T-helper 2 cell treated with Interferon-gamma antibody and Interleukin-4, amounts not matched to agents 5 μg/mL and 100 μg/mL, for 36 hours (primary cell): ENCODE measurements at places on chromosomes 2 and 18.

DNA sequence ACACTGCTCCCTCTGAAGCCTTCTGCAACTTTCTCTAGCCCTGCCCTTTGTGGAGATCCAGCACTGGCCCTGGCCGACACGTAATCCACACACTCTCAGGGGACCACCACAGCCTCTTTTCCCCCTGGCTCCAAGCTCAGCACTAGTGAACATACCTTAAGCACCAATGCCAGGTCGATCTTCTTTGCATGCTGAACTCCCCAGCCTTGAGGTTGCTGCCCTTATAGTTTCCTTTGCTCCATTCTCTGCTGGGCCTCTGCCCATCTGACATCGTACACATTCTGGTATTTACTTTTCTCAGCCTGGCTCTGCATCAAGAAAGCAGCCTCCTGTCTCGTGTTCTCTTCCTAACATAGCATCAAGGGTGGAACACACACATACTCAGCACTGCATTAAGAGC lies 361.5 kb downstream of the LPIN1 start:
- no peak for DNase-seq

- no peak for DNase-seq
Measured at GRCh38 chr2:126891681-126892500, 6.8 kb upstream of the TEX51 start.

GRCh38 chr2:109065391-109065734 lies 63.6 kb upstream of the SH3RF3 start:
- DNase-seq: no peak

DNA sequence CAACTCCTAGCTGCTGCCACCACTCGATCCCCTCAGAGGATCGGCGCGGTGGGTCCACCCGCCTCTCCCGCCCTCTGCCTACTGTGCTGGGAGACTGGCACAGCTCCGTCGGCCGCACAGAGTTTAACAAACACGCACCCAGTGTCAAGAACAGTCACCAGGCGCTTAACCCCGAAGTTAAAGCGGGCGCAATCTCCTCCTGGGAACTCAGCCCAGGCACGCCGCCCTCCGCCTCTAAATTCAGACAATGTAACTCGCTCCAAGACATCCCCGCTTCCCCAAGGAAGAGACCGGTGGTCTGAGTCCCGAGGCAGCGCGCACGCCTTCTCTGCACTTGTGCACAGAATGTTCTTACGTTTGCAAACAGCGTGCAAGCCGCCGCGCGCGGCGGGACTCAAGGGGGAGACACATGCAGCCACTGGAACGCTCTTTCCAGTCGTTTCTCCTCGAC lies 533 bp downstream of the CXCR4 start:
- DNase-seq: peak; percentile 30

DNA sequence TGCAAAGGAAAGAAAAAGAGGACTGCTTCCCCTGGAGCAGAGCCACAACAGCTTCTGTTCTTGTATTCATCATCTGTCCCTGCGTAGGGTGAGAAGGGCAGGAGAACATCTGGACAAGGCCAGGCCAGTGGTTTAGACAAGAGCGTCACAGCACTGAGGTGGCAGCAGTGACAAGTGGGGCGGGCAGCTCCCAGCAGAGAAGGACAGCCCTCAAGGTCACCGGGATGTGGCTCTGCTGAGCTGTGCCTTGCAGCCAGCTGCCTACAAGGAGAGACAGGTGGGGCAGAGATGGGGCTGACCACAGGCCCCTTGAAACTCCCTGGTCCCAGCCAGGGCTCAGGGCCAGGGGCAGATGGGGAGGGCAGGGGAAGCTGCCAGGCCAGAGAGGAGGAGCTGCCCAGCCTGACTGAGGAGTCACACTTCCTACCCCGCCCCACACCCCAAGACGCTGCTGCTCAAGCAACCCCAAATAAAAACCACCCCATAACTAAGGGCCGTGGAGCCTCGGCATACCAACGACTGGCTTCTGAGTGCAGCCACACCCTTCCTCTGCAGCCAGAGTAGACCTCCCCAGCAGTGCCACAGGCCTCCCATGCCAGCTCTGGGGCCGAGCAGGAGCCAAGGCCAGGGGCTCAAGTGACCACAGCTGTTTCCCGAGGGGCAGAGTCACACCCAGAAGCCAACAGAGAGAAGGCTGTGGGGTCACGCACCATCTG lies 5.4 kb downstream of the RAB11FIP5 start:
- no peak for DNase-seq

GRCh38 chr2:128978212-128978611 lies 659.5 kb upstream of the HS6ST1 start:
- DNase-seq: no peak

DNA sequence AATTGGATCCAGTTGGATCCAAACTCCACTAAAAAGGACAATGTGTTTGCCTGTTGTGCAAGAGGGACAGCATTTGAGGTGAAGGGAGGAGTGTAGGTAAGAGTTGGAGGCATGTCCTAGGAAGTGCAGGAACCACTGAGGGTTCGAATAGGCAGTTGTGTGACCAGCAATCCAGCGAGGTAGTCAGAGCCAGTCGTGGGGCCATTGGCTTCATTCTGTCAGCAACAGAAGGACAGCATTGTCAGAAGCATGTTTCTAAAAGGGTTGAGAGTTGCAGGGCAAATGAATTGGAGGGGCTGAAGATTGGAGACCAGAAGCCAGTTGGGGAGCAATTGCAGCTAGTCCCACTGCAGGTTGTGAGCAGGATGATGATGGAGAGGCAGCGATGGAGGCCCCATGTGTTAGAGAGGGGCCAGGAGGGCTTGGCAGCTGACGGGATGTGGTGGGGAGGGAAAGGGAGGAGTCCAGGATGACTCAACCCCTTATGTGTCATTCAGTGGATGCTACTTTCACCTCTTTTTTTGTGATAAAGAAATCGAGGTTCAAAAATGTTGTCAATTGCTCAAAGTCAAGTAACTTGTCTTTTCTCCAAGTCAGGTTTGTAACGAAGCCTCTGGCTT lies 96.7 kb upstream of the SIX3 start:
- no peak for DNase-seq

GRCh38 chr18:77346208-77346810 lies 96.7 kb downstream of the GALR1 start:
- no peak for DNase-seq

DNA sequence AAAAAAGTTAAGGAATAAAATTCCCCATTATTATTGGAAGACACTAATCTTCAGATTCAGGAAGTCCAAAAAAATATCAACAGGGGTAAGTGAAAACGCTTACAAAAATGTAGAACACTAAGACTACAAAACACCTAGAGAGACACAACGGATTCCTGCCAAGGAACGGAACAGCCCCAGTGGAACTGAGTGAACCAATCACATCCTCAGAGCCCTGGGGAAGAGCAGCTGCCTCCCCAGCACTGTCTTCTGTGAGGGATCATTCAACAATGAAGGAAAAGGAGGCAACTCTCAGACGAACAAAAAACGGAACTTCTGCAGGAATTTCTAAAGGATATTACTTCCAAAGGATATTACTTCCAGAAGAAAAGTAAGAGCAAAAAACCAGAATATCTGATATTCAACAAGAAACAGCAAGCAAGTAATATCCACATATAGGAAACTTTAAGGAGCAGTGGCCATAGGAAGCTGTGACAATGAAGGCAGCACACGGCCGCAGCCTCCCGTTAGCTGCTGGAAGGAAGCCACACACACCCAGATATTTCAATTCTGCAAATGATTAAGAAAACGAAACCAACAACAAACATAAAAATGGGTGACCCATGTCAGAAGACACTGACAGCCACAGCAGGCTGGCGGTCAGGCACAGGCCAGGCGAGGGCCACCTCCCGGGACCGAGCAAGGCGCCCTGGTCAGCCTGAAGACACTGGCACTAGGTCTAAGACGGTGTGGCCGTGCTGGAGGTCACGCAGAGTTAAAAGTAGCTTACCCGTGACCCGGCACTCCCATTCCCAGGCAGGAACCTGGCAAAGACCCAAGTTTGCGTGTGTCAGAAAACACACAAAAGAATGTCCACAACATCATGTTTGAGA lies 81.8 kb downstream of the HDAC4 start:
- no peak for DNase-seq

DNA sequence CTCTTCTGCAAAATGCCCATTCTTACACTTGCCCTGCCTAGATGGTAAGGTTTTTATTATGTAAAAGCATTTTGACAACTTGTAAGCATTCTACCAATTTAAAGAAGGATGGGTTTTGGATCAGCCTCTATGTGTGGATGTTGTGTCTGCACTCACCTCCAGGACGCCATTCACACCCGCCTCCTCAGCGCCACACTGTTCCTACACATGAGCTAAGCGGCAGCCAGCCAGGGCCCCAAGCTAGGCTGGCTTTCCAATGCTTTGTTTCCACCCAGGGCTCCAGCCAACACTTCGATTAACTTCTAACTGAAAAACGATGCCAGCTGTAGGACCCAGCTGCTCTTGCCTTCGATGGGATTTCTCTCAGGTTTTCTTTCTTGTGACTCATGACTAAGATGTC lies 73.3 kb upstream of the FZD7 start:
- no peak for DNase-seq

GRCh38 chr2:238696786-238697185 lies 151.1 kb upstream of the TWIST2 start:
- no peak for DNase-seq

GRCh38 chr18:38957736-38958135 lies 1392.1 kb upstream of the CELF4 start:
- no peak for DNase-seq

DNA sequence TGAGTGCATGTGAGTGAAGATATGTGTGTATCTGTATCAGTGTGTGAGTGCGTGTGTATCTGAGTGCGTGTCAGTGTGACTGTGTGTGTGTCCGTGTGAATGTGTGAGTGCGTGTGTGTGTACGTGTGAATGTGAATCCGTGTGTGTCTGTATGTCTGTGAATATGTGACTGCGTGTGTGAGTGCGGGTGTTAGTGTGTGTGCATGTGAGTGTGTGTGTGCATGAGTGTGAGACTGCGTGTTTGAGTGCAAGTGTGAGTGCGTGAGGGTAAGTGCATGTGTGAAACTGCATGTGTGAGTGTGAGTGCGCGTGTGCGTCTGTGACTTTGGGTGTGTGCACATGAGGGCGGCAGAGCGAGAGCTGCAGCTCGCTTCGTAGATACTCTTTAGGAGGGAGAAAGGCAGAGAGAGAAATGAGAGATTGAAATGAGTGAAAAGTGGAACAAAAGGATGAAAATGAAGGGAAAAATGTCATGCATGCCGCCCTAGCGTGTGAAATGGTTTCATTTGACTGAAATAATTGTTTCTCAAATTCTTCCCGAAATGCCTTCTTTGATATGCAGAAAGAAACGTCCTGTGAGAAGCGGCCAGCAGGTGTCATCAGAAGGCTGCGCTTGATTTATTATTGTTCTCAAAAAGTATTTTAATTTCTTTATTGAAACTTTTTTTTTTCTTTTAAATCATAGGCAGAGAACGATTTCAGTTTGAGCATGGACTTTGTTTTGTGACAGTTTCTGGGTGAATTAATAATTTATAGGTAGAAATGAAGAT lies 25.6 kb downstream of the ZNF407 start:
- no peak for DNase-seq

GRCh38 chr18:78612801-78613200 lies 366.8 kb upstream of the SALL3 start:
- no peak for DNase-seq

GRCh38 chr2:143719406-143719805 lies 590.2 kb downstream of the ARHGAP15 start:
- no peak for DNase-seq

GRCh38 chr2:29182920-29183319 lies 67.7 kb downstream of the CLIP4 start:
- no peak for DNase-seq

GRCh38 chr2:120546048-120546864 lies 189.4 kb upstream of the GLI2 start:
- DNase-seq: no peak

GRCh38 chr18:55863876-55864275 lies 275.9 kb upstream of the TCF4 start:
- DNase-seq: no peak

DNA sequence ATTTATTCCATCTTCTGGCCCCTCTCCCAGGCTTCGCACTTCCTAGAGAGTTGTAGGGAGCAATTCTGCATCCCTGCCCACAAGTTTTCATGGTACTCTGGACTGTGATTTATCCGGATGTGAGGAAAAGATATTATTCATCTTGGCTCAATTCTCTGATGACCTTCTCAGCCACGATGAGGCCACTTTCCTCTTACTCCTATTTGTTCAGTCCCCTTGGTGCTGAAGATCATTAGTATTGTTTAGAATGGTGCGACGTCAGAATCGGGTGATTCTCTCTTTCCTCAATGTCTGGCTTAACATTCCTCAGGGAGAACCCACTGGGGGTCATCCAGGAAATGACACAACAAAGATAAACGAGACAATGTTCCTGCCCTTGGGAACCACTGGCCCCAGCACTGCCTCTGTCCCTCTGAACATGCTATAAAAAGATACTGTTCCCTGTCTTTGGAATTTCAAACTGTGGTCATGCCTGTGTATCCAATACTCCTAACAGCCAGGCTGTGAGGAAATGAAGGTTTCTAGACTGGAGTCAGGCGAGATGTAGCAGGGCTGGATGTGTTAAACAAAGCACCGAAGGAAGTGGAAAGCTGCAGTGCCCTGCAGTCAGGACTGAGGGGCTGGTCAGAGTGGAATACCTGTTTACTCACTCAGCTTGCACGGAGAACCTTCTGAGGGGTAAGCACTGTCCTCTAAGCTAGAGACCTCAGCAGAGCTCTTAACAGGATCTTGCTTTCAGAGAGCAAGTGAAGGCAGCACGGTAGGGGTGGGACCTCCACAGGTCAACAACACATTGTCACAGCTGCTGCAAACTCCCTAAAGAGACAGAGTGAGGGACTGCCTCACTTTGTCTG lies 12.9 kb upstream of the GLI2 start:
- no peak for DNase-seq

- no peak for DNase-seq
Measured at GRCh38 chr2:215826838-215827441, 186.4 kb downstream of the MREG start.

DNA sequence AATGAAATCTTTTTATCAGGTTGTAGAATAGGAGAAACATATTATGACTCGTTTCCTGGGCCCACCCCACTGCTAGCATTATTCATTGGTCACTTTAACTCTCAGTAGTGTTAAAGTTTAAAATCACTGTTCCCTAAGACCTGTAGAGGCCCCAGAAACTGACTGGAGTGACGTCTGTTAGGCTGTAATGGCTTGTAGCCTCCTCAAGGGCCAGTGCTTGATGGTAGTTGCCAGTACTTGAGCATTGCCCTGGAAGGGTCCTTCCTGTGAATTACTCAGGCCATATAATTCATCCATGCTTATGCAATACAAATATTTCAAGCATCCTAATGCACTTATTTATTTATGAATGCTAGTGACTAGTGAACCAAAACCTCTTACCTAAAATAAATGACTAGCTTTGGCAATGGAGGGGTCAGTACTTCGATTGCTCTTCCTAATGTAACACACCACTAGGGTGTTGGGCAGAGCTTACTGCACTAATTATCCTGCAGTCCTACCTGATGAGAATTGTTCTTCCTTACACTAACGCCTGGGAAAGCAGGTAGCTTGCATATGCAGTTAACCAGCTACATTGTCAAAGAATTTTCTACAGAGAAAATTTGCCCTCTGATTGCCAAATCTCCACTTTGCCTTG lies 31.2 kb downstream of the ARHGAP25 start:
- DNase-seq: no peak

GRCh38 chr2:7904319-7904718 lies 777.5 kb upstream of the ID2 start:
- DNase-seq: no peak

GRCh38 chr2:241256168-241256545 lies 59.3 kb downstream of the HDLBP start:
- no peak for DNase-seq

- DNase-seq: no peak
Measured at GRCh38 chr2:80016171-80016570, 288.4 kb downstream of the LRRTM1 start.
